ENCODE measurements at places on chromosomes 1 and 21. TPM values are rescaled to one million over a fixed set of nuclear protein-coding genes. Genes with fewer than 3 reads are reported as not detected.

DNA sequence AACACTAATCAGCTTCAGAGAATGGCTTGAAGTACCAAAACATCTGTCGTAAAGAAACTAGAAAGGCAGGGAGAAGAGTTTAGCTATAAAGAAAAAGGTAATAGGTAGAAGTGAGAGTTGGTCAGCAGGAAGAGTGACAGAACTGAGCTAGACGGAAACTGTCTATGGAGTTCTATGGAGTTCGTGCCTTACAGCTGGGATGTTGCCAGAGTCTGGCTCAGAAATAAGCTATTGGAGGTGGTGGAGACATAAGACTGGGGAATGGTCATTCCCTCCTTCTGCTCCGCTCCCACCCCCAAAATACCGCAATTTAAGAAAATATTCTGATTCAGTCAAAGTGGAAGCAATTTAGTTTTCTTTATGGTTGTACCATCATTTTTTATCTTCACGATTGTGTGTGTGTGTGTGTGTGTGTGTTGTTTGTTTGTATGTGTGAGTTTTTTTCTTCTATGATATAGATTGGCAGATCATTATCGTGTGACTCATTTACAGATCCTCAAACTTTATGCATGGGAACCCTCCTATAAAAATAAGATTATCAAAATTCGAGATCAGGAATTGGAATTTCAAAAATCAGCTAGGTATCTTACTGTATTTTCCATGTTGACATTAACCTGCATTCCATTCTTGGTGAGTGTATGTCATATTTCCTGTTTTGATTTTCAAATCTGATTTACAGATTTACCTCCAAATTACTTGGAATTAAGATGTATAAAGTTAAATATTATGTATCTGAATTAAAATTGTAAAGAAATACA, 79.0 kb downstream of the HSPA13 start:
- no peak for DNase-seq

DNA sequence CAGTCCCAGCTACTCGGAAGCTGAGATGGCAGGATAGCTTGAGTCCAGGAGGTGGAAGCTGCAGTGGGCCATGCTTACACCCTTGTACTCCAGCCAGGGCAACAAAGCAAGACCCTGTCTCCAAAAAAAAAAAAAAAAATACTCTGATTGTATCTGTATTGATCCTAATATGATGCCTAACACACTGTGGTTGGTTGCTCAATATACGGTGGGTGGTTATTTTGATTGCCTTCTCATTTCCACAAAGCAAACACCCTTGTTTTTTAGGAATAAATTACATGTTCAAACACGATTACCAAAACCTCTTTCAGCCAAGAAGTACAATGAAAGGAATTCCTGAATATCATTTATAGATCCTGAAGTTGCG, 3.4 kb downstream of the EGLN1 start:
- no peak for DNase-seq

DNA sequence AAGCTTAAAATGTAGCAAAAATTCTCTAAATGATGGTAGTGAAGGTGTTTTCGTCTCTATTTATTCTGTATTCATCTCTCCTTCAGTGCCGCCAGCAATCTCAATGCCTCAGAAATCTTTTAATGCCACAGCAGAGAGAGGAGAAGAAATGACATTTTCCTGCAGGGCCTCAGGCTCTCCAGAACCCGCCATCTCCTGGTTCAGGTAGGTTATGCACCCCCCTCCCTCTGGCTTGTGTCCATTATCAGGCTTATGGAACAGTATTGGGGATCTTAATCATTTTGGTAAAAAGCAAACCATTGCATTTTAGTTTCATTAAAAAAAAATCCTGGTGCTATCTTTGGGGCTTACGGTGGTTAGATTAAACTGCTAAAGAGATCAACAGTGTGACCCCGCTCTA, 326.1 kb downstream of the NCAM2 start:
- DNase-seq: no peak

DNA sequence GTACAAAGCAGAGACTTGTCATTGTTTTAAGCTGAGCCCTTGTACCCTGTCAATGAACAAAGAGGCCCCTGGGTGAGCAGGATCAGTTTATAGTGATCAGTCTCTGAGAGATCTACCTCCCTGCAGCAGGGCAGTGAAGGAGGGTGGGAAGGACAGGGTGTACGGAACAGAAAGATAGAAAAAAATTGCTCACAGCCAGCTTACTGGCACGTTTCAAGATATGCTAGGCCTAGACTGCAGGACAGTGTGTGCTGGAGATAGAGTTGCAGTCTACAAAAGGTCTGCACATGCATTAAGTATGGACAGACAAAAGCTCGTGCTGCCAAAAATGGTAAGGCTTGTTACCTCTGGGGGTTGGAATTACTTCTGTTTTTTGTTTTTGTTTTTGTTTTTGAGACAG, 34.6 kb downstream of the OVAAL start:
- DNase-seq: no peak

- DNase-seq: no peak
These were observed 10.3 kb downstream of the NFIA start for GRCh38 chr1:61092642-61093041.

- no peak for DNase-seq
These were observed 463 bp upstream of the PRRC2C start for GRCh38 chr1:171484760-171485374.

DNA sequence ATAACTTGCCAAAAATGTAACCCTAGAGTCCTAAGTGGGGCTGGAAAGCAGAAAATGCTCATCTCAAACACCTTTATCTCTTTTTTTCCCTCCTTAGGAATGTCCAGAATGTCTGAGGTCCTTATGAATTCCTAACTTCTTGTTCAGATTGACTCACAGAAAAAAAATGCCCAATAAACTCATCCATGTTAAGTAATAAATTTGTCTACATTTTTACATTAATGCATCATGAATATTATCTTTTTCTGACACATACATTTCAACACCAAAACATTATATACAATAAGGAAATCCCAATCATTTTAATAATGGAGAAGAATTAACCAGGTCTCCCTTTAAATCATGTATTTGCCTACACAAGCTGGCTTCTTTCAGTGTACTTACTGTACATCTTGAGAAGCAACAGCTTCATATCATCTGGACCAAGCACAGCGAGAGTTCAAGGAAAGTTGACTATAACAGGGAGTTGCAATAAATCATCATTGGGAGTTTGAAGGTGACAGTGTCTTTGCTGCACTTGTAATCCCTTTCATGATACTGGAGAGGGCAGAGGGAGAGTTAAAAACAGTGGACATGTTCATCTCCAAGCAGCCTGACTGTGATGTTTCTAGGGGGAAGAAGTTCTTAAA, 565.2 kb downstream of the LTN1 start:
- no peak for DNase-seq

GRCh38 chr1:15305468-15305770, 58.4 kb downstream of the FHAD1 start:
- DNase-seq: no peak

DNA sequence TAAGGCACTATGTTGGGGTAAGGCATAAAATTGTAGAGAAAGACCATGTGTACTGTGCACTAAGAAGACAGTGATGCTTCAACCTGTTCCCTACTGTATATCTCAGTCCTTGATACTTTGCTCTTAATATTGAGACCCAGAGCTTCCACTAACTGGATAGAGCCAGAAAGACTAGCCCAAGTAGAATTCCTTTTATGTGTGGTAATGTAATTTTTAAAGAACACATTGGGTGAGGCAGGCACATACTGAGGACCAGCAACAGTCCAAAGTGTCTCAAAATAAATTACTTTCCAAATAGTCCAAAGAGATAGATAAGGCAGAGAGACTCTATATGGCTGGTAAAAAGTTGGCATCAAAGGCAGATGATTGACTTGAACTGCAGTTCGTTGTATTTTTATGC, 31.4 kb upstream of the MROH9 start:
- no peak for DNase-seq

GRCh38 chr1:151108331-151108730, 37.8 kb downstream of the GABPB2 start:
- DNase-seq: no peak

DNA sequence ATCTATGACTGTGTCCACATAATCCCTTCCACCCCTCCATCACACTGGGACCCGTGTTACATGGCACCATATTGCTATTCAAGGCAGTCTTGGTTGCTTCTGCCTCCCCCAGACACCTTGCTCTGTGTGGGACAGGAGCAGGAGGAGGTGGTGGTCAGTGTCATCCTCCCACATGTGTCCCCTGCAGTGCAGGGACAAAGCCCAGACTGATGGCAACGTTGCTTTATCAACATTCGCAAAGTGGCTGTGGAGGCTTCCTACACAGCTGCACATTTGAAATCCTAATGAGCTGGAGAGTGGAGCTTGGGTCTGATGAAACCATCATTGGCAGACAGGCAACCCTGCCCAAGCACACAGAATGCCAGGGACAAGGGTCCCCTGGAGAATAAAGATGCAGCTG, 26.2 kb downstream of the TRIM67 start:
- DNase-seq: no peak

GRCh38 chr1:118291661-118292060, 106.6 kb upstream of the SPAG17 start:
- DNase-seq: no peak

DNA sequence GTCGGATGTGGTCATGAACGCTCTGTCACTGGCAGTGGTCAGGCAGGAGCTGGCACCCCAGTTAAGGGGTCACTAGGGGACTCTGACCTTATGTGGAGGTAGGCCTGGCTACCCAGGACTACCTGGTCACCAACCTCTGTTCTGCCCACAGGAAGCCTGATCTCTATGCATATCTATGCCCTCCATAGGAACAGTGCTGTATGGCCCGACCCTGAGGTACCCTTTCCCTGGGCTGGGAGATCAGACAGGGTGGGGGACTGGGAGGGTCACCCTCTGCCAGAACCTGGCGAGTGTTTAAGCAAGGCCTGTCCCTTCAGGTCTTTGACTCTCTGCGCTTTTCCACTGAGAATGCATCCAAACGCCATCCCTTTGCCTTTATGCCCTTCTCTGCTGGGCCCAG, 19.0 kb downstream of the CYP4B1 start:
- no peak for DNase-seq

Gene BCAS2
- 45.5 TPM for total RNA-seq

GRCh38 chr1:101733340-101733739, 263.4 kb downstream of the OLFM3 start:
- DNase-seq: no peak

Gene KLHDC7A
- total RNA-seq: not detected

DNA sequence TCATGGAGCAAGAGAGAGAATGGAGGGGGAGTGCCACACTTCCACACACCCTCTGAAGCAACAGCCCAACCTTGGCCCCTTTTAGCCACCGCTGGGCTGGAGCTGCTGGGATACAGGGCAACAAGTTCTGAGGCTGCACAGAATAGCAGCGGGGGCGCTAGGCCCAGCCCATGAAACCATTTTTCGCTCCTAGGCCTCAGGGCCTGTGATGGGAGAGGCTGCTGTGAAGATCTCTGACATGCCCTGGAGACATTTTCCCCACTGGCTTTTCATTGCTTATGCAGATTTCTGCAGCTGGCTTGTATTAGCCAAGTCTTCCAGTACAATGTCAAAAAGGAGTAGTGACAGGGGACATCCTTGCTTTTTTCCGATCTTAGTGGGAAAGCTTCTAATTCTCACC, 202.3 kb upstream of the B3GALT2 start:
- DNase-seq: no peak

Gene TFF2
- not detected for total RNA-seq

DNA sequence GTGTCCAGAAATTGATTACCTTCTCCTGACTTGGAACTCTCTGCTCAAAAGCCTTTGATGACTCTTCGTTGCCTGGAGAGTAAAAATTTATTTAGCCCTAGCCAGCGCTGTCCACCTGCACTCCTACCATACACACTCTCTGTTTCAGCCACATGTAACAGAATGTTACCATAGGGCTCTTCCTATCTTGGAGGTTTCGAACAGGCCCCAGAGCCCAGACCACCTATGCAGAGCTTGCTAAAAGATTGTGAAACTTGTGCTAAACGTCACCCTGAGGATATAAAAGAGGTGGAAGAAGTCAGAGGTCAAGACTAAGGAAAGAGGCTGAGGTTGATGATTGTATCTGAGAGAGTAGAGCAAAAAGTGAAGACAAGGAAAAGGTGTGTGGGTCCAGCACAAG, 237.0 kb upstream of the HOOK1 start:
- no peak for DNase-seq

GRCh38 chr1:179077396-179077795, 4.5 kb upstream of the TOR3A start:
- no peak for DNase-seq

- no peak for DNase-seq
These were observed 22.4 kb downstream of the NOS1AP start for GRCh38 chr1:162091681-162092524.

DNA sequence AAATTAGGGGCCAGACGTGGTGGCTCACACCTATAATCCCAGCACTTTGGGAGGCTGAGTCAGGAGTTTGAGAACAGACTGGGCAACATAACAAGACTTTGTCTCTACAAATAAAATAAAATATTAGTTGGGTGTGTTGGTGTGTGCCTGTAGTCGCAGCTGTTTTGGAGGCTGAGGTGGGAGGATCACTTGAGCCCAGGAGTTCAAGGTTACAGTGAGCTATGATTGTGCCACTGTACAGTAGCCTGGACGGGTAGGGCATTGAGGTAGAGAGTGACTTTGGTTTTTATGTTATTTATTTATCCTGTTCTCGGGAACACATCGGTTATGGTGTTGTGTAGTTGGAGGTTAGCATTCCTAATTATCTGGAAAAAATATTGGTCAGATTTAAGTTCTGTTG, 19.5 kb downstream of the KIF1B start:
- DNase-seq: no peak

- DNase-seq: no peak
These were observed 451.0 kb upstream of the RGS18 start for GRCh38 chr1:191707288-191707687.

- DNase-seq: peak; percentile 62
These were observed 102.8 kb downstream of the CASZ1 start for GRCh38 chr1:10693497-10694273.

Gene TBX15
- total RNA-seq: not detected

DNA sequence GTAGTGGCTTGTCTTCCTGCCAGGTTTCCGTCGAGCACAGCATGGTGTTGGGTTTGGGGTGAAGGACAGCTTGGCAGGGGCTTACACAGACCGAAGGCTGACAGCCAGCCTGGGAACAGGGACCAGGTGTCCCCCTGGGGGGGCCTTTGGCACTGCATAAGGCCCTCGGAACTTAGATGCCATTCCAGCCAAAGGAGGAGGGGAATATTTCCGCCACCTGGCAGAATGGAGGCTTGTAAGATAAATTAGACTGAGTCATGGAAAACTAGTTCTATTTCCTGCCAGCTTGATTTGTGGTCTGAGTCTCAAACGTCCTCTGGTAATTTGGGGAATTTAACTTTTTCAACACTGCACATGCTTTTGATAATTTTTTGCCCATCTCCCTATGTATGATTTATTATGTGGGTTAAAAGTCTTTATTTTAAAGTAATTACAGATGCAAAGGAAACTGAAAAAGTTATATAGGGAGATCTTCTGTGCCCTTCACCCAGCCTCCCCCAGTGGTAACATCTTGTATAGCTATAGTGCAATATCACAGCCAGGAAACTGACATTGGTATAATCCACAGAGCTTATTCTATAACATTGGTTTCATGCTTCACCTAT, 11.5 kb upstream of the TMEM51 start:
- no peak for DNase-seq
